CD8-positive, alpha-beta memory T cell (primary cell): ENCODE measurements at places on chromosomes 11 and 22. TPM values are rescaled to one million over a fixed set of nuclear protein-coding genes. Genes with fewer than 3 reads are reported as not detected.

GRCh38 chr22:38758276-38758945, 2.6 kb upstream of the SUN2 start:
- DNase-seq = peak; percentile 90

GRCh38 chr22:42297778-42298177, 27.3 kb upstream of the TCF20 start:
- no peak for DNase-seq

GRCh38 chr11:67303132-67303834, at the start of gene SSH3:
SSH3 (plus strand) TSS chr11:67303530; CDS start chr11:67303626, 96 bp downstream.
- DNase-seq = peak; percentile 52

DNA sequence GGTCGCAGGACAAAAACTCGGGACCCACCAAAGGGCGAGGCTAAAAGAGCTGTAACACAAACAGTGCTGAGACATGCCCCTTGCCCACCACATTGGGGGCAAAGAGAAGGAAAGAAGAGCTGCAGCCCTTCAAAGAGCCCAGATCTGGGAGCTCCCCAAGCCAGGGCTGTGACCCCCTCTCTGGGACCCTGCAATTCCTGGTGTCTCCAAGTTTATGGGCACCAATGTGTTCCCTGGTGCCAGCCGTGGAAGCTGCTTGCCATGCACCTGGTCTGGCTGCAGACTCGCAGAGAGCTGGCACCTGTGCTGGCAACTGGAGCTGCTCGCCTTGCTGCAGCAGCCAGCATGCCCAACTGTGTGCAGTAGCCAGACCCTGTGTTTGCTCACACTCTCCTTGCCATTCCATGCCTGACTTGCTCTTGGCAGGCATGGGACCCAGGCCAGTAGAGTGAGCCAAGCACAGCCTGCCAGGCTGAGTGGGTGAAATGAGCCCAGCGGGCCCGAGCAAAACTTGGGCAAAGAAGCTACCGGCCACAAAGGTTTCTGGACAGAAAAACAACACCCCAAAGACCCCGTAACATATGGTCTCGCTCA, 16.0 kb downstream of the RRP8 start:
- DNase-seq = no peak

DNA sequence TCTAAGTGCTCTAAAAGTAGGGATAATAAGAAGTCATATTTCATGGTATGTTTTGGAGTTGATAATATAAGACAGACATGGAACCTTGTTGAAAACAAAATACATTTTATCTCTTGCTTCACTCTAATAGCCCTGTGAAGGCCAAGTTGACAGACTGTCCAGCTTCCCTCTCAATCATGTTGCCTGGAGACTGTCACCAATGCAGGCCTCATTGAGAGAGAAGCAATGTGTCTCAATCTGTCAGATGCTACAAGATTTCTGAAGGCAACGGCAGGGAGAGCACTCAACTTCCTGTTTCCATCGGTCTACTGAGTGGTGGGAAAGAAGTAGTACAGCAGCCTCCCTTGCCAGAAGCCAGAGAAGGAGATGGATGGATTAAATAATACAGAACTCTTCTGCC, 23.6 kb upstream of the FJX1 start:
- no peak for DNase-seq

- no peak for DNase-seq
Observed at GRCh38 chr11:78359921-78360320, 57.7 kb downstream of the GAB2 start.

GRCh38 chr11:104836691-104837090, 61.6 kb downstream of the CASP12 start:
- DNase-seq = no peak

The MYH9 gene
- 680 TPM for total RNA-seq

The PTS gene
- 40.8 TPM for total RNA-seq

The SYT9 gene
- not detected for total RNA-seq

The C1QTNF4 gene
- total RNA-seq = not detected

The VSTM5 gene
- total RNA-seq = not detected
